Activated effector memory CD4-positive, alpha-beta T cell treated with Interleukin-2 at 50 U/mL for 16 hours (primary cell): ENCODE measurements at places on chromosomes 11 and 22.

DNA sequence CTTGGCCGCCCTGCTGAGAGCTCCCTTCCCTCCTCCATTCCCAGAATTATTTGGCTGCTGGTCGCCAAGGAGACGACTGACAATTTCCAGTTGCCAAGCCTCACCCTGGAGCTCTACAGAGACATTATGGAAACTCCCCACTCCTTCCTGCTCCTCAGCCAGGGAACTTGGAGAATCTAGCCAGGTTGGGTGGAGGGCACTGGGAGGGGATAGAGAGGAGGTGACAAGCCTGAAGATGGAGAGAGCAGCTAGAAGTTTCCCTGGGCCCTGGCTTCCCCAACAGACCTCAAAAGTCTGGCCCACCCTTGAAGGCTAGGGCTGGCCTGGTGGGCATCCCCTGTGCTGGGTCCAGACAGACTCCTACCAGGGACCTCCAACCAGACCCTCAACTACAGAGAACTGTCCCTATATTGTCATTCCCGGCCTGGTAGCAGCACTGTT is 6.7 kb upstream of the VSIG10L2 start:
- no peak for DNase-seq

DNA sequence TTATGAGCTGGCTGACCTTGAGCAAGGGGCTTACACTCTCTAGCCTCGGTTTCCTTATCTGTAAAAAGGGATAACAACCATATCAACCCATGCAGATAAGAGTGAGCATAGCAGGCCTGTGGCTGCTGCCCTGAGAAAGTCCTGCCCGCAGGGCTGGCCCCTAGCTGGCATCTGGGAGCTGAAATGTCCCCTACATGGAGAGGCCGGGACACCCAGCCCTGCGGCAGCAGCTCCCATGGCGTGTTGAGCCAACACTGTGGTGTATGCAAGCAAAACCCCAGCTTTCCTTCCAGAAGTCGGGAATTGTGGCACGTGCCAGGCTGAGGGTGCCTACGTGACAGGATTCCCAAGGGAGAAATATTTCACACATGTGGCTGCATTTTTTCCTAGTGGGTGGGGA is 358.9 kb downstream of the CTTN start:
- no peak for DNase-seq

GRCh38 chr22:40190501-40190900 is 12.8 kb downstream of the TNRC6B start:
- DNase-seq = no peak

DNA sequence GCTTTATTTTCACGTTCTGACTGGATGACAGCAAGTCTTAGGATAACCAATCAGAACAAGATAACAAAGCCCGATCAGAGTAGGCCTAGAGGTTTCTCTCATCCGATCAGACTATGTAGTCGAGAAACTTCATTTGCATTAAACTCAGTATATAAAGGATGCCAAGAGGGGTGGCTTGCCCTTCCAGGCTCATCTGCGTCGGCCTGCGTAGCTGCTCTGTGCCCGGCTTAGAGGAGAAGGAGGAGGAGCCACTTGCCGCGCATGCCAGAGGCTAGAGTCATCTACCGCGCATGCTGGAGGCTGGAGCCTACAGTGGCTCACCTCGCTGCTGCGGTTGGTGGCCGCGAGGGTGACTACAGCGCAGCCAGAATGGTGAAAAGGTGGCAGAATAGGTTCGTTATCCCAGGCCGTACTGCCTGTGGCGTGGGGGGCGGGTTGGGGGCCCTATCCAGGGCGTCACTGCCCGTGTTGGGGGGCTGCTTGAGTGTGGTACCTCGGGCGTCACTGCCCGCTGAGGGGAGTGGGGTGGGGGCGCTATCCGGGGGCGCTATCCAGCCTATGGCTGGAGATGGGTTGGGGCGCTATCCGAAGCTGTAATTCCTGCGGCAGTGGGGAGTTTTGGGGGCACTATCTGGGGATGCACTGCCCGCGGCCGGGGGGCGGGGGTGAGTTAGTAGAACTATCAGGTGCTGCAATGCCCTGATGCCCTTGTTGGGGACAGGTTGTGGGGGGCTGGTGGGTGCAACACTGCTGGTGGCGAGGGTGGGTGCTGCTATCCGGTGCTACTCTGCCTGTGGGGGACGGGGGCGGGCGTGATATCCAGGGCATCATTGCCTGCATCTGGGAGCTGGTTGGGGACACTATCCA is at the start of gene RFPL2:
Gene RFPL2, minus strand, starts transcription at position 218 of the 867 bp plus-strand sequence. CDS start 2,622 bp downstream, outside the sequence.
- DNase-seq = no peak

DNA sequence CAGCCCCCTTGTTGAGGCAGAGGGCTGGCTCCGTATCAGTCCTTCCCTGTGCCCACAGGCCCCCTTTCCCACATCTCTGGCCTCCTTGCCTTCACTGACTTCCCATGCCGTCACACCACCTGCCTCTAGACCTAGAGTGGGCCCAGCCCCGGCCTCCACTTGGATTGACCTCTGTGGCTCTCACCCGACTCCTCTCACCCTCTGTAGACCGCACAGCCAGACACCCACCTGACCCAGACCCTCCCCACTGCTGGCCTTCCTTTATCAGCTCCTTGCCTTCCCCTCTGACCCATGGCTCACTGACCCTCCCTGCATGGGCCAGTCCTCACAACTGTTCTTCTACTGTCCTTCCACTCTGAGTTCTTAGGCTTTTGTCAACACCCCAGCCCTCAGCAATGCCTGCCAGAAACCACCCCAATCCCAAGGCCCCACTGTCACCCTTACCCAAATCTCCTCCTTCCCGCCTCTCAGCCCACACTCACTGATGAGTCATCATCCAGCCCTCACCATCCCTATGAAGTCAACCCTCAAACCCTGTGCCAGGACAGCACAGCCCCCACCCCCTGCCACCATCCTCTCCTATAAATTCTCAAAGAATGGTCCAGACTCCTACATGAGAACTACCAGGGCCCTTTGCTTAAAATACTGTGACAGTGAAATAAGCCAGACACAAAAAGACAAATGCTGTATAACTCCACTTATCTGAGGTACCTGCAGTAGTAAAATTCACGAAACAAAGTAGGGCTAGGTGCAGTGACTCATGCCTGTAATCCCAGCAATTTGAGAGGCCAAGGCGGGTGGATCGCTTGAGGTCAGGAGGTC is 53.4 kb downstream of the SCGB1A1 start:
- no peak for DNase-seq

DNA sequence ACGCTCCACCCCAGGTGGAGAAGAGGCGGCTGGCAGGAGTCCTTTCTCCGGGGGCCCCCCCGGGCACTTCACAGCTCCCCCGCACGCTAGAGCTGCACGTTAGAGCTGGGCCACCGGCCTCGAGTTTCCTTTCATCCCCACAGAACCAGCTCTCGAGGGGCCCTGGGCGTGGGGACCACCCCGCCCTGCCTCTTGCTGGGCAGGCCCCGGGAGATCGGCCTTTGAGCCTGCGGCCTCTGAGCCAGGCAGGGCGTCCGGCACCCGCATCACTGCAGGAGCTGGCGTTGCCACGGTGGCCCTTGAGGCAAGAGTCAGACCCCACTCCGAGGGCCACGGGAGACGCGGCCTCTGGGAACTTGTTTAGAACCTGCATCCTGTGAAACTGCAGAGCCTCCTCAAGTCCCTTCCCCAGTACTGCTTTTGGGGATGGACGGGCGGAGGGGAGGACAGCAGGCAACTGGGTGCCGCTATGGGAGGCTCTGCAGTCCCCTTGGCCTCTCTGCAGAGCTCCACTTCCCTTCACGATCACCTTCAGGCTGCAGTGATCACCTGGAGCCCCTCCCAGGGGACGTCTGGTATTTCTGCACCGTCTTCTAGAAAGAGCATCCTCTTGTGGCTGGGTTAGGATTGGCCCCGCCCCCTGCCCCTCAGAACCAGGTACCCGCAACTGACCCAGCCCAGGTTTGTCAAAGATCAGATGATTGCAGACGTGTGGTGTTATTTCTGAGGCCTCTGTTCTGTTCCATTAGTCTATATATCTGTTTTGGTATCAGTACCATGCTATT is 13.9 kb upstream of the GAL start:
- no peak for DNase-seq

DNA sequence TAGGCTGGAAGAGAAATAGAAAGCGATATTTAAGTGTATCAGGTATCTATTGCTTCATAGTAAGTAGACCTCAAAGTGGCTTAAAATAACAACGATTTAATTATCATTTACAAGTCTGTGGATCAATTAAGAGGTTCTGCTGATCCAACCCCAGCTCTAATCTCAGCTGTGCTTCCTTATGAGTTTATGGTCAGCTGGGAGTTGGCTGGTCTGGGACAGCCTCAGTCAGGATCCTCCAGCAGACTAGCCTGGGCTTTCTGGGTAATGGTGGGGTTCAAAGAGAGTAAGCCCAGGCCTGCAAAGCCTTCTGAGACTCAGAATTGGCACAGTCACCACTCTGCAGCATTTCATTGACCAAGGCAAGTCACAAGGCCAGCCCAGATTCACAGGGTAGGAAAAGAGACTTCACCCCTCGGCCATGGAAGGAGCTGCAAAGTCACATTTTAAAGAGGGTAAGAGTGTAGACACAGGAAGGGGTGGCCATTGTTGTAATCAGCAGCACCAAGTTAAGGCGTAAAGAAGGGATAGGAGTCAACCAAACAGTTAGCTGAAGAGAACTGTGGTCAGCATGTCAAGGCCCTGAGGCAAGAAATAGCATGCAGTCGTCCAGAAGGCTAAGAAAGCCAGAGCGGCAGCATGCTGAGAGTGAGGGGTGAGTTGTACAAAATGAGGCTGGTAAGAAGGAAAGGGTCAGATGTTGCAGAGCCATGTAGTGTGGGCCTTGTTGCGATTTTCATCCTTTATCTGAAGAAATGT is 168.2 kb downstream of the ETS1 start:
- no peak for DNase-seq
